ENCODE measurements at places on chromosomes 4 and X.

GRCh38 chrX:78063687-78064086, 40.4 kb upstream of the PGK1 start:
- no peak for DNase-seq

DNA sequence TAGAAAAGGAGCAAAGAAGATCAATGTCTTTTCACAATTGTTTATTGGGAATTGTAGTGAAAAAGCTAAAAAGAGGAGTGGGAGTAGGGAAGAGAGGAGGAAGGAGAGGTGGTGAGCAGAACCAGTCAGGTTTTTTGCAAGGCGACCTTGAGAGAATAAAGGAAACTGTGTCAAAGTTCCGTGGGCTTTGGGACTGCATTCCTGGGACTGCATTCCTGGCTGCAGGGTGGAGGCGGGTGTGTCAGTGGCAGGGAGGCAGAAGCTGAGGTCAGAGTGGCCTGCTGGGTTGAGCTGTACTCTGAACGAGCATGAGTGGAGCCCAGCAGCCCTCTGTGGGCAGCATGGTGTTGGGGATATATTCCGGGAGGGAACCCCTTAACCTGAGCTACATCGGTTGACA, 66.8 kb upstream of the UCP1 start:
- no peak for DNase-seq

DNA sequence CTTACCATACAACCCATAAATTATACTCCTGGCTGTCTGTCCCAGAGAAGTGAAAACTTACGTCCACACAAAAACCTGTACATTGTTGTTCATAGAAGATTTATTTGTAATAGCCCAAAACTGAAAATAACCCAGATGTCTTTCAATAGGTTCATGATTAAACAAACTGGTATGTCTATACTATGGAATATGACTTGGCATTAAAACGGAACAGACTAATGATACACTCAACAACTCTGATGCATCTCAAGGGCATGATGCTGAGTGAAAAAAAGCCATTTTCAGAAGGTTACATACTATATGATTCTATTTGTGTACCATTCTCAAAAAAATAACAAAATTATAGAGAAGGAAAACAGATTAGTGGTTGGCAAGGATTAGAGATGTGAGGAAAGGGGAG, 11.6 kb upstream of the MND1 start:
- DNase-seq = no peak

GRCh38 chrX:13357925-13358324, 38.1 kb upstream of the ATXN3L start:
- no peak for DNase-seq

GRCh38 chr4:138494931-138495330, 252.8 kb upstream of the SLC7A11 start:
- no peak for DNase-seq

GRCh38 chrX:21700967-21701366, 42.8 kb upstream of the KLHL34 start:
- no peak for DNase-seq

GRCh38 chrX:22674932-22675331, 324.8 kb upstream of the DDX53 start:
- DNase-seq = no peak

DNA sequence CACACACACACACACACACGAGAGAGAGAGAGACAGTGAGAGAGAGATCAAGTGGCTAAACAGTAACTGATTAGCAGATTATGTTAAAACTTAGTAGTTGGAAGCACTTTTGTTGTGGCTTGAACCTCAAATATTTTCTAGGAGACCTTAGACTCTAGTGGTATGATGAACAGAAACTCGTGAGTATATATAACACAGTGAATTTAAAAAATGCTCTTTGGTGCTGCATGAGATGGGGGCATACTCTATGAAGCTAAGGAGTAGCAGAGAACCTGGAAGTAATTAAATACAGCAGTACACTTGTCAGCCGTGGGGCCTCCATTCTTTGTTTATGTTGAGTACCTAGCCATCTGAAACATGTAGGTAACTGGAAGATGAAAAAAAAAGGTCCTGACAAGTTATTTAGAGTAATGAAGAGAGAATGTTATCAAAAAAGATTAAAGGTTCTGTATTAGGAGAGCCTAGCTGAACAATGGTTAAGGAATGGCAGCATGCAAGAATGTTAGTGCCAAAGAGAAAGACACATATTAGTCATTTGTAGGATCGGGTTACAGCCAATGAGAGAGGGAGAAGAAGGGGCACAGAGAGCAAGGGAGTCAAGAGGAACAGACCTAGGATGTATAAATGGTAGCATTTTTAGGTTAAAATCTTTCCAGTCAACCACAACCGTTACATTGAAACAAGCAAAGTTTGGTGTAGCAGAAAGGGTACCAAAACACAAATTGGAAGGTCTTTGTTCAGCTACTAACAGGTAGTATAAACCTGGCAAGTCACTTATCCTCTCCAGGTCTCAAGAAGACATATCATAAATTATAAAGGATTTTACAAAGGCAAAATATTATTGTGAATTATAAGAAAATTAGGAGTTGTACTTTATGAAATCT, 316.7 kb upstream of the DIPK2B start:
- no peak for DNase-seq

DNA sequence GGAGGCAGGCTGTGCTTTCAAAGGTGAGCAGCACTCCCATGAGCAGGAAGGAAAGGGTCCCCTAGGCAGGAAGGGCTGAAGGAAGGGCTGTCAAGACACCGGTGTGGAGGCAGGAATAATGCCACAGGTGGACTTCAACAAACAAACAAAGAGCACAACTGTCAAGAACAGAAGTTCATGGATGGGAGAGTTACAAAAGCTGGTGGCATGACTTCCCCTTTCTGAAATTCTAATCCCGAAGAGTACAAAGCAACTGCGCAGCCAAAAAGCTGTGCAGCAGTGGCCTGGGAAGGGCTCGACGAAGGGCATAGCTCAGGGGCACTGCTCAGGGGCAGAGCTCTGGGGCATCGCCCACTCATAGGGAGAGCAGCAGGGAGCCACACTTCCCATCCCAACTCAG, 582.3 kb upstream of the DIPK2B start:
- no peak for DNase-seq

DNA sequence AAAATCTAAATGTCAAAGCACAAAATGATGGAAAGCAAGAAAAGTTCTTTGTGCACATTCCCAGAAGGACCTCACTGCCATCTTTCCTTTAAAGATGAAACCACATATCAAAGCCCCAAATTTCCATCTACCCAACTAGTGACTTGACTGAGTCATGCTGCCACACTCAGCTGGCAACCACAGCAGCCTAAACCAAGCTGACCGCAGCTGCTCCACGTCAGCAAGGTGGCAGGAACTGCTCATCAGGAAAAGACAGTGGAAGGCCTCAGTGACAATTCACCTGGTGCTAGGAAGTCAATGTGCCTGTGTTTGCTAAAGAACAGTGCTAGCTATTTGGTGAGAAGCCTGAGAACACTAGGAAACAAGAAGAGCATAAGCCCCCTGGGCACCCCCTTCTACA, 26.1 kb downstream of the ACOX3 start:
- DNase-seq = no peak

GRCh38 chr4:26765515-26765914, 95.1 kb upstream of the STIM2 start:
- DNase-seq = no peak

All from cerebellar nuclear complex (tissue), 1 donor.